ENCODE measurements at places on chromosomes 16 and 17.

DNA sequence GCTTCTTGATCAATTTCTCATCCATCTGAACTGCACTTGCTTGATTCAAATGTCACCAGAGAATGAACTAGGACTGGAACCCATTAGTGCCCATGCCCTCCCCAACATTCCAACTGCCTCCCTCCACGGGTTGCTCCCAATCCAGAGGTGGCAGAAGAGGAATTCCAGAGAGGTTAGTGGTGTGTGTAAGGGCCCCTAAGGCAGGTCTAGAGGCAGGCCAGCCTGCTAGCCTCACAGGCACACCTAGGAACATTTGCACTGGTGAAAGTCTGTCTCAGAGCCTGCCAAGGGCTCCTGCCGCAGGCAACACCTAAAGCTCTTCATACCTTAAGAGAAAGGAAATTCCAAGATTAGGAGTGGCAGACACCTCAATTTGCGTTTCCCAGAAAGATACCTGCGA lies 21.2 kb upstream of the CMTM4 start:
- DNase-seq: no peak

DNA sequence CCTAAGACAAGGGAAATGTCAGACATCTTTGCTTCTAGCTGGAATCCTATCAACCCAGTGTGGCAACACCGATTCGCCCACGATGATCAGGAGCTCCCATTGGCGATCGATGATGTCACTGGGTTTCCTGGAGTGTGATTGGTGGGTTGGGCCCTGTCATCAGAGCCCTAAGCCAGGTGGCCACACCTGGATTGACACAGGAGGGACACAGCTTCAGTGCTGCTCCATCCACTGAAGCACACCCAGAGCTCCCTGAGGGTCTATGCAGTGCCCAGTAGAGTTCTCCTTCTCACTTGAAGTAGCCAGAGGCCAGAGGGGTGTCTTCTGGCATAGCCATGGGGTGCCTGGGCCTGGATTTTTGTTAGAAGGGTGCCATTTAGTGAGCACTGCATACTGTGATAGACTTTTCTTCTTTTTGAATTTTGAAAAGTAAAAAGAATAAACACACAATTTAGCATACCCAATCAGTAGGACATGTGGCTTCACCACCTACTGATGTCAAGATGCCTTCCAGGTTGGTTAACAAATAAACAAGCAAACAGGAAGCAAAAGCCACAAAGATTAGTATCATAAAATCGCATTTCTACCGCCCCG lies 77.6 kb downstream of the CMIP start:
- DNase-seq: peak; percentile 51

DNA sequence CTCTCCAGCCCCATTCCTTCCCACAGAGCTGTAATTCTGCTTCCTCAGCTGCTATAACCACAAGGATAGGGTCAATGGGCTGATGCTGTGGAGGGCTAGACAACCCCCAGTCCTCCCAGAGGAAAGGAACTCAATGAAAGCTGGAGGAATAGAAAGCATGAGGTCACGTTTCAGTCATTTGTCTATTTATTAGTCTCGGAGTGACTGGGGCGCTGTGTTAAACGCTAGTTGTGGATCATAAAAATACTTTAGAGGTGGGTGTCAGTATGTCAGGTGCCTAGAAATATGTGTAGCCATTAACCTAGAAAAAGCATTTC lies 787 bp upstream of the CCL3L1 start:
- DNase-seq: no peak

- no peak for DNase-seq
Observed at GRCh38 chr17:2435181-2435741, 34.4 kb upstream of the MNT start.

All from activated CD4-positive, alpha-beta memory T cell treated with anti-CD3 and anti-CD28 coated beads, Interleukin-2, amount 10 ng/mL, durations not matched to agents 7 days and 5 days (primary cell).